ENCODE measurements at places on chromosomes 2 and 18. TPM values are rescaled to one million over a fixed set of nuclear protein-coding genes. Genes with fewer than 3 reads are reported as not detected.

Gene LRRTM4
- total RNA-seq = 1.3 TPM

Gene CAVIN2
- total RNA-seq = 145 TPM

- DNase-seq = no peak
Measured at GRCh38 chr2:227456772-227457171, 15.2 kb upstream of the AGFG1 start.

DNA sequence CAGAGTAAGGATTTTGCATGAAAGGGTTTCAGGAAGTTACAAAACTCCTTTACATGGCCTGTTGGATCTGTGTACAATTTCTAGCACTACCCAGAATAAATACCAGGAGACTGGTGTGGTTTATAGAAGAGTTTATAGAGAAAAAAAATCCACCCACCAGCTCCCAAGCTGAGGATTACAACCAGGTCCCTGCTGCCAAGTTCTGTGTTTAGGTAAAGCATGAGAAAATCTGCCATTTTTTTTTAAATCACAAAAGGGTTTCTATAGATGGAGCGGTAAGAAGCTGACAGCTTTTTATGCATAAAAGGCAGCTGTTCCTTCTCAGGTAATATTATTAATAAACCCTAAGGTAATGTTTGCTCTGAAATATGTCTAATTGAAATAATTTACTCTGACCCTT, 545.4 kb upstream of the ZEB2 start:
- DNase-seq = no peak

DNA sequence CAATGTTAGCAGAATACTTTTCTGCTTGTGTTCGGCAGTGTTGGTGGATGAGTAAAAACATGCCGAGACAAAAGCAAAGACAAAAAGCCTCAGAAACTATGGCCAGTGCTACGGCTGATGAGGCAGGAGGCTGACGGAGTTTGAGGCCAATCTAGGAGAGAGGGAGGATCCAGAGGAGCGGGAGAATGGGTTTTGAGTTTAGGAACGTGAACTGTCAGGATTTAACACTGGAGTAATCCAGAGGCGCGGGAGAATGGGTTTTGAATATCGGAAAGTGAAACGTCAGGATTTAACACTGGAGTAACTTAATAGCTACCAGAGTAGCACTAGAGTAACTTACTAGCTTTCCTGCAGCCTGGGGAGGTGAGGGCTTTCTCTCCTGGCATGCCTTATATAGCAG, 37.4 kb downstream of the LYPD6B start:
- no peak for DNase-seq

Gene BMP10
- total RNA-seq = 0.83 TPM

DNA sequence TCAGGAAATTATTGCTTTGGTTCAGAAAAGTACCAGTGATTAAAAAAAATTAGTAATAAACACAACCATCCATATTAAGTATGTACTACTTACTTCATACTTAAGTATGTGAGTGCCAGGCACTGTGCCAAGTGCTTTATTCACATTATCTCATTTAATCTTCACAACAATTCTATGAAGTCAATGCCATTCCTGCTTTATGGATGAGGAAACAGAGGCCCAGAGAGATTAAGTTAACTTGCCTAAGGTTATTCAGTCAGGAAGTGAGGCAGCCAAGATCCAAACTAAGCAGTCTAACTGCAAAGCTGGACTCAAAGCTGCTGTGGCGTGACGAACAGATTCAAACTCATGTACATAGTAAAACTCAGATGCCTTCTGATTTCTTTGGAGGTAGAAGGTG, 22.3 kb downstream of the DTNB start:
- DNase-seq = no peak

Gene HMSD
- 1.1 TPM for total RNA-seq

Gene SPDYA
- total RNA-seq = 0.92 TPM

DNA sequence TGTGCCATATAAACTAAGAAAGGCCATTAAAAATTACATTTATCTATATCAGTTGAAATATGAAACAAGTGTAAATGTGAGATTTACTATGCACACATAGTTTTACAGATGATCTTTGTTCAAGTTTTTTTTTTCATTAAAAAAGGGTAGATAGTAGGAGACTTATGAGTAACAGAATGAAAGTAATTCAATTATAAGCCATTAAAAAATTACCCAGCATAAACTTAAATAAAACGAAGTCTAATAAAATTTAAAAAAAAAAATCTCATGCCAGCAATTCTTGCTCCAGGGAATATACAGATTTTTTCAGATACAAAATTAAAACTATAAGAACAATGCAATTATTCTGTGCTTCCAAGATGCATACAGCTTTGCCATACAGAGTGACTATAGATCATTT, 118.3 kb upstream of the RNU4ATAC start:
- no peak for DNase-seq

DNA sequence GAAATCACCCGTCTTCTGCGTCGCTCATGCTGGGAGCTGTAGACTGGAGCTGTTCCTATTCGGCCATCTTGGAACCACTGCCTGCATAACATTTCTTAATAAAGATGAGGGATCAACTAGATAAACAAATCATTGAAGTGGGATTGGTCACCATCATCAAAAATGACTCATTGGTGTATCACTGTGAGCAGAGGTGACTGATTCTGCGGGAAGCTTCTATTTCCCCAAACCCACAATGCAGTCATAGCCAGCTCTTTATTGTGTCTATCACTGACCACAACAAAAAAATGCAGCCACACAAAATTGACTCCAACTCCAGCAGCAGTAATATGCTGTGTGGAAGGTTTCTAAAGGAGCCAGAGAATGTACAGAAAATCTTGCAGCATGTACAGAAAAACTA, 630.7 kb upstream of the HS6ST1 start:
- DNase-seq = no peak

DNA sequence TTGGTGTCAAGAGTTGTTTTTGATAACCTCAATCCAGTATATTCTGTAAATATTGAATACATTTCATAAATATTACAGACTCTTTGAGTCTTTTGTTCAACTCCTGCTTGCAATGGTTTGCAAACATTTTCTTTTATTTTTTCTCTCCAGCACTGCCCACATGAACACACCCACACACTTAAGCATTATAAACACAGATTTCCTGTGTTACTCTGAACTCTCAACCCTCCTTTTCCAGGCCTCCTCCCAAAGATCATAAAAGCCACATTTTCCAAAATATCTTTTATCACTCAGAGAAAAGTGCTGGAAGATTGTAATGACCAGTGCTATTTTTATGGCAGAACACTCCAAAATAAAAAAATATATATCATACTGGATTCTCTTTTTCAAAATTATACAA, 20.5 kb downstream of the ARHGAP25 start:
- DNase-seq = no peak

Gene NIFK
- total RNA-seq = 28.8 TPM

Gene SLC30A3
- 10.2 TPM for total RNA-seq

Gene CYS1
- total RNA-seq = 3.8 TPM

DNA sequence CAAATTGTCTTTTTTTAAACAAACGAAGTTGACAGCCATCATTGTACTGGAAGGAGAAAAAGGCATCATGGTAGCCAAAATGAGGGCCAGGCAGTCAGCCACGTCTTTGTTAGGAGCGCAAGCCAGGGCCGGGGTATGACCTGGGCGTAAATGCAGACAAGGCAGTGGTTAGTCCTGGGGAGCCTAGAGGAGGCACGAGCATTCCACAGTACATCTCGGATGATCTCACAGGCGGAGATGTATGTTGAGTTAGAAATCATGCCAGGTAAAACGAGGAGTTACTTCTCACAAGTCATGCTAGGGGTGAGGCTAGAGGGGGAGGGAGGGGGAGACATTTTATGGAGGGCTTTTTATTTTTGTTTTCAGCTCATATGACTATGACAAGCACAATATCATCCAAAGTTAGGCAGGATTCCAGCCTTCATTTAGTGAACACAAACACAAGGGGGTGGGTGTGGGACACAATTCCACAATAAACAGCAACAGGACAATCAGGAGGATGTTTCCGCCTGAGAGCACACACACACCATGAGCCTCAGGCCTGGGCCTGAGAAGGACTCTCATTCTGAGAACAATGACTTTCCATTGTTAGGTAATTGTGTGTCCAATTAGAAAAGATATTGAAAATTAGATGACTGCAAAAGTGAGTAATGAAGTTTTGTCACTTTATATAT, 64.4 kb upstream of the PGAP1 start:
- no peak for DNase-seq

Gene FAM237A
- 1.9 TPM for total RNA-seq

GRCh38 chr2:16635791-16636699, 29.6 kb downstream of the CYRIA start:
- DNase-seq = no peak

Gene CHPF
- total RNA-seq = 120 TPM

GRCh38 chr2:200403814-200404213, 97.3 kb downstream of the SPATS2L start:
- no peak for DNase-seq

DNA sequence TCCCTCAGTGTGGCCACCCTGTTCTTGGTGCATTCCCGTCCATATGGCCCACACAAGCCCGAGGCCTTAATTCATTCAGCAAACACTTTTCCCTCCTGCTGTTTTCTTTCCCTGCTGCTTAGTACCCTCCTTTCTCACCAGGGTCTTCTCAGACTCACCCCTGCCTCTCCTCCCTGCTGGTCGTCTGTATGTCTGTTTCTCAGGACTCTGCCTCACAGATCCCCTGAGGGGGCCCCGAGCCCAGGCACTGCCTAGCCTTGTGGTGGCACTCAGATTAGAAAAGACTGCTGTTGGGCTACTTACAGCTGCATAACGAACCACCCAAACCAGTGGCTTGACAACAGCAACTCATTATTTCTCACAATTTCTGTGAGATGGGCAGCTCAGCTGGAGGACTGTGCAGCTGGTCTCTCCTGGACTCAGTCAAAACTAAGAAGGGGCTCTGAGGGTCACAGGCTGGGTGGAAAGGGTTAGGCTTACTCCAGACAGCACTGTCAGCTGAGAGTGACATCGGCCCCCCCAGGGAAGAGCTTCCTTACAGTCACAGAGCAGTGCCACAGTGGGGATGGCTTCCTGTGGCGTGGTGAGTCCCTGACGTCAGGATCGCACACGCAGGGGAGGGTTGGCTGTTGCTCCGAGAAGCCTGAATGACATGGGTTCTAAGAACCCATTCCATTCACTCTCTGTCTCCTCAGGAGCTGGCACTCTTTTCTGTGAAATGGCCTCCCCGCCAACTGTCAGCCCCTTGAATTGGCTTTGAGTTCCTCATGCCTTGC, 139.0 kb downstream of the UXS1 start:
- no peak for DNase-seq

GRCh38 chr2:43444989-43445645, 150.7 kb downstream of the THADA start:
- DNase-seq = no peak

DNA sequence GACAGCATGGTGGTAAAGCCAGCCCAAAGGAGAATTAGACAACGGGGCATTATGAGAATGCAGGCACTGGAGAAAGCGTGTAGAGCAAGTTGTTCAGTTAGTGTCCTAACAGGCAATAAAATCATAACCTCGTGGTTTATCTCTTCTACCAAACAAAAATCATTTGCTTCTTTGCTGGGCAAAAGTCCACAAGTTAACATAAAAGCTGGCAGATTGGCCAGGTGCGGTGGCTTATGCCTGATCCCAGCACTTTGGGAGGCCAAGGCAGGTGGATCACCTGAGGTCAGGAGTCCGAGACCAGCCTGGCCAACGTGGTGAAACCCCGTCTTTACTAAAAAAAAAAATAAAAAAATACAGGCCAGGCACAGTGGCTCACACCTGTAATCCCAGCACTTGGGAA, 364.1 kb downstream of the SETBP1 start:
- no peak for DNase-seq

DNA sequence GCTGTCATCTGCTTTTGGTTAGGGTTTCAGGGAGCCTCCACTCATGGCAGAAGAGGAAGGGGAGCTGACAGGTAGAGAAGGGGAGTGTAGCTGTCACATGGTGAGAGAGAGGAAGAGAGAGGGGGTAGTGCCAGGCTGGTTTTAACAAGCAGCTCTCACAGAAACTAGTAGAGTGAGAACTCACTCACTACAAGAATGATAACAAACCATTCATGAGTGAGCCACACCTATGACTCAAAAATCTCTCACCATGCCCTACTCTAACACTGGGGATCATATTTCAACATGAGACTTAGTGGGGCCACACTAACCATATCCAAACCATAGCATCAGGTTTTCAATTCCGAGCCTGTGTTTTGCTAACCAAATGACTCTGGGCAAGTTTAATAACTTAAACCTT, 274.9 kb upstream of the VWC2L start:
- no peak for DNase-seq

Gene CROCC2
- not detected for total RNA-seq

DNA sequence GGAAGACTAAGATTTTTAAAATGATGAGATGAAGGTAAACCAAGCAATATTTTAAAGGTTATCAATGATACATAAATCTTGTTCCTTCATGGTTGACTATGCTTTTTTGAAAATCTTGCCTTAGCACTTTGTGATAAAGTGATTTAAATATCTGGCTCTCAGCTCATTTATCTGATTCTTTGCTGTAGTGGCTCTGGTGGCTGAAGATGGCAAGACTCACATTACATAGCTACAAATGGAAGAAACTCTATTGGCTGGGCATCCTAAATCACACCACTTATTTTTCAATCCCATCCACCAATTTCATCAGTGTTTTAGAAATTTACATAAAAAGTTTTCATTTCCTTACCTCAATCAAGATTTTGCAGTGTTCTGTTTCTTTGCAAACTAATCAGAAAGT, 16.6 kb upstream of the APCDD1 start:
- no peak for DNase-seq

Gene CD28
- total RNA-seq = 1.3 TPM

GRCh38 chr2:105447476-105447875, 48.6 kb upstream of the FHL2 start:
- no peak for DNase-seq

Gene SP5
- total RNA-seq = 0.92 TPM
